Stimulated activated CD4-positive, alpha-beta T cell treated with anti-CD3 and anti-CD28 coated beads, Interleukin-2, amount 100 ng/mL, for 48 hours (primary cell): ENCODE measurements at places on chromosomes 7 and 10.

GRCh38 chr10:125341611-125342010 is 181.2 kb upstream of the CTBP2 start:
- DNase-seq, result no peak

- DNase-seq, result no peak
Measured at GRCh38 chr10:49240946-49241345, 52.8 kb upstream of the TMEM273 start.

DNA sequence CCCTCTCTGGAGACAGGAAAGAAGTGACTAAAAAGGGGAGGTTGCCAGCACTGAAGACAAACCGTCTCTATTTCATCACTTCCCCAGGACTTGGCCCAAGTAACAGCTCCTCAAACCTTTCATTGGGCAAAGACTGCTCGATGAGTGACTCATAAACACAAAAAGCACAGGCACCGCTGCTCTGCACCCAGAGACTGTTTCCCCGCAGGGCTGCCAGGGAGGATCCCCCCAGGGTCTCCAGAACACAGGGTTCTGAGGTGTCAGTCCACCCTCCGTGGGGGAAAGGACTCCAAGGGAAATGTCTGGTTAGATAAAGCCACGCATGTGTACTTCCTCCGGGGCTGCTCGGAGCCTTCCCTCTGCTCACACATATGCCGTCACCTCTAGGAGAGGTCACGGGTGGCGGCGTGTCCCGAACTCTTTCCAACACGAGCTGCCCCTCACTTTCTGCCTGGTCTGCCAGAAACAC is 59.9 kb downstream of the INSIG1 start:
- no peak for DNase-seq

GRCh38 chr7:41203542-41203941 is 499.3 kb downstream of the INHBA start:
- DNase-seq, result no peak

DNA sequence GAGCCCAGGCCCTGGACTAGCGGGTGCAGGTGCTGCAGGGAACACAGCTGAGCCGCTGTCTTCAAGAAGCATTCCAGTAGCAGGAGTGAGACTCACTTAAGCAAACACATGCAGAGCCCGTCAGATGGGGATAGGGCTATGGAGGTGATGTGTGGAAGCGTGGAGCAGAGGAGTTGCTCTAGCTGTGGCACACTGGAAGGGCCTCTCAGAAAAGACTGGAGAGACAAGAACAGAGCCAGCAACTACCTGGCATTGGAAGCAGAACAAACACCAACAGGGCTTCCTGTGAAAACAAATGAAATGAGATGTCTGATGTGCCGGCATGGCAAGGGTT is 37.8 kb upstream of the GALNTL5 start:
- DNase-seq, result no peak

GRCh38 chr7:47944536-47945260 is 3.6 kb downstream of the PKD1L1 start:
- no peak for DNase-seq

DNA sequence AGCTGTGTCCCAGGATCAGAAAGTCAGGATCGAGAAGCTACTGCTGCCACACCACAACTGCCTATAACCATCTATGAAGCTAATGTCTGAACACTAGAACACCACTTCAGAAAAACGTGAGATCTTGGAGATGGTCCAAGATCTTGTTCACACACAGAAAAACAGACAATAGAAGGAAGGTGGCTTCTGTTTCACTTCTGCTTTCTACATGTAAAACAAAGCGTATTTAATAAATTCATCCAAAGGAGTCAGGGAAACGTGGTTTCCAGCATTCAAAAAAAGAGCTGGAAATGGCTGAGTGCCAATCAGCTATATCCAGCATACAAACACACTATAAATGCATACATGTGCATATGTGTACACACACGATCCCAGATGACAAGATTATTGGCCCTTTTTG is 70.2 kb upstream of the CCDC71L start:
- DNase-seq, result no peak
